ENCODE measurements at places on chromosomes 1 and 21.

DNA sequence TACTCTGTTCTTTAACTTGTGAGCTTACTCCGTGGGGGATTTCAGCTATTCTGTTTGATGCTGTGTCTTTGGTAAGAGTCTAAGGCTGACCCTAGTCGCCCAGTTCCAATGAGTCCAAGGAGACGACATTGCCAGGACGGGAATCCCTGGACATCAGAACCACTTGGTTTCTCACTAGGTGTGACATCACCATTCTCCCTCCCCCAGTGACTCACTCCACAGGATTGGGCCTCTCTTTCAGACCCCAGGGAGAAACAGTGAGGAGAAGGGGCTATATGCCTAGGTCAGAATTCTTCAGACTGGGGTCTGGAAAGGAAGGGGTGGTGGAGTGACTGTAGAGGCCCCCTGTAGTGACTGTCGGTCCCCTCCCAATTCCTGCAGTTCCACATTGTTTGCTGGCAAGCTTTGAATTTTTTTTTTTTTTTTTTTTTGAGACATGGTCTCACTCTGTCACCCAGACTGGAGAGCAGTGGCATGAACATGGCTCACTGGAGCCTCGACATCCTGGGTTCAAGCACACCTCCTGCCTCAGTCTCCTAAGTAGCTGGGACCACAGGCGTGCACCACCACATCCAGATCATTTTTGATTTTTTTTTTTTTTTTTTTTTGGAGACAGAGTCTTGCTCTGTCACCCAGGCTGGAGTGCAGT, 21.3 kb downstream of the ALPL start:
- no peak for DNase-seq

- no peak for DNase-seq
Observed at GRCh38 chr1:100622037-100622436, 84.1 kb downstream of the GPR88 start.

- no peak for DNase-seq
Observed at GRCh38 chr1:33971913-33972312, 108.0 kb downstream of the HMGB4 start.

DNA sequence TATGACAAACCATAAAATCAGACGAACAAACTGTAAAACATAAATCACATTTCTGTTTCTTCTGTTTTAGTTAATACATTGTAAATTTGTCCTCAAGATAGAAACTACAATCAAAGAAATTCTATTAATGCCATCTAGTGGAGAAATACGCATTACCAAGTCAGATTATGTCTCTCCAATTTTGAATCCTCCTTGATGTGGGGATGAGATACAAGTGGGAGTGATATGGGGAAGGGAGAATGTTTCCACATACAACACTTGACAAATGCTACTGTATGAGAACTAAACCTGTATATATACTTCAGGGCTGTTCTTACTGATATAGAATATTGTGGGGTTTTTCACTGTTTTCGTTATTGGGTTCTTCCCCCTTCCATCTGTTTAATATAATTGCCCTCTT, 2.6 kb downstream of the HFM1 start:
- DNase-seq = no peak

DNA sequence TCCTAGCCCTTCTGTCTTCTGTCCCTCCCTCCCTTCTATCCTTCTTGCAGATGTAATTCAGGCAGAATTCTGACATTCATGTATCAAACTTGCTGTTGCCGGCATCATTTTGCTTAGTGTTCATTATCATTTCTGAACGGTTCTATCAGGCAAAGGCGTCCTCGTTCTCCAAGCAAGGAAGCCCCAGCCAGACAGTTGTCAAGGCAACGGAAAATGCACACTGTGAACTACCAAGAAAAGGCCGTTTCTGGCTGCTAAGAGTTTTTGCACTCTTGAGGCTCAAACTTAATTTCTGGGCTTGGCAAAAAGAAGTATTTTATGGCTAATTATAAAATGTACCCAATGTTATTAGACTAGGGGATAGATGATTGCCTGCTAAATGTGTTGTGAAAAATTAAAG, 164.7 kb upstream of the KCNJ15 start:
- no peak for DNase-seq

DNA sequence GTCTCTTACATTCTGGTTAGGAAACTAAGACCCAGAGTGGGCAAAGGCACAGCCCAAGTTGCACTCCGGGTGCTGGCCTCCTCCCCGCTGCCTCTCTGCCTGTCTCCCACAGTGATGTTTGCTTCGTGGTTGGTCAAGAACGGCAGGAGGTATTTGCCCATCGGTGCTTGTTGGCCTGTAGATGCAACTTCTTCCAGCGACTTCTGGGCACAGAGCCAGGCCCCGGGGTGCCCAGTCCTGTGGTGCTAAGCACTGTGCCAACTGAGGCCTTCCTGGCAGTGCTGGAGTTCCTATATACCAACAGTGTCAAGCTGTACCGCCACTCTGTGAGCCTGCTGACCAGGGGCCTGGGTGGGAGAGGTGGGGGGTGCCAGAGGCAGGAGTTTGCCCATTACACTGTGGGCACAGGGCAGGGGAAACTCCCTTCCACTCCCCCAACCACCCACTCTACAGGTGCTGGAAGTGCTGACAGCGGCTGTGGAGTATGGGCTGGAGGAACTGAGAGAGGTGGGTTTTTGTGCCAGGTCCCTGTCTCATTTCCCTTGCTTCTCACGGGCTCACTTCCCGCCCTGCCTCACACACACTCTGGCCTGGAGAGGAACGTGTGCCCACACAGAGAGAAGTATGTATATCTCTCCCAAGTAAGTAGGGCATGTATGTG, 1.9 kb downstream of the BTBD19 start:
- no peak for DNase-seq

DNA sequence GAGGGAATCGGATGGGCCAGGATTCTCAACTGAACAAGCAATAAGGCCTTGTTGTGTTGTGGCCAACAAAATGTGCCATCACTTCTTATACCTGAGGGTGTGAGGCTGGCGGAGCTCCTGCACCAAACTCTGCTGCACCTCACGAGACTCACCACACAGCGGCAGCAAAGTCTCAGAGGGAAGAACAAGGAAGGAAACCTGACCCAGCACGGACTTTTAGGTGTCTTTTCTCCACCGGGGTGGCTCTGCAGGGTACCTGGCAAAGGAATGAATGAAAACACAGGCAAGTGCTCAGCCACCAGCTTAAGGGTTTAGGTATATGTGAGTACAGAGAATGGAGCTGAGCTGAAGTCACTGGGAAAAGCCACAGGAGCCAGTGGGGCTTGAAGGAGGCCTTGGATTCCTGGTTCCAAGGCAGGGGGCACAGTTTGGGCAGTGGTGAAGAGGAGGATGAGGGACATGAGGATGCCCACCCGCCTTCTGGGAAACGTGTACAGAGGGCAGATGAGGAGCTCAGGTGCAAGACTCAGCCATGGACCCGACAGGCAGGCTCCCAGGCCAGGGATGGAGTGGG, 31.1 kb upstream of the HSD3B1 start:
- DNase-seq = peak; percentile 0

DNA sequence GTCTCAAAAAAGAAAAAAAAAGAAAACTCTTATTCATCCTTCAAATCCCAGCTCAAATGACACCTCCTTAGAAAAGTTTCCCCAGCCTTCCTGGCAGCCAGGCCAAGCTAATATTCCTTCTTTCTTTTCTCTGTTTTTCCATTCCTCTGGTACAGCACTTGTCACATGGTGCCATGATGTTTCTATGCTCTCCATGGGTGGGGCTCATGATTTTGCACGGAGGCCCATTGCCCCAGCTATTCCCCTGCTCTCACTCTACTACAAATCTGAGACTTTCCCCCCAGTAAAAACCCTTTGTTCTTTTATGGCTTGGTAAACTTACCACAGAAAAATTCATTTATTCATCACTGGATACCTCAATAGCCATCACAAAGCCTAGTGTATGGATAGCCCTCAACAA, 26.5 kb downstream of the OLFML2B start:
- DNase-seq = no peak

DNA sequence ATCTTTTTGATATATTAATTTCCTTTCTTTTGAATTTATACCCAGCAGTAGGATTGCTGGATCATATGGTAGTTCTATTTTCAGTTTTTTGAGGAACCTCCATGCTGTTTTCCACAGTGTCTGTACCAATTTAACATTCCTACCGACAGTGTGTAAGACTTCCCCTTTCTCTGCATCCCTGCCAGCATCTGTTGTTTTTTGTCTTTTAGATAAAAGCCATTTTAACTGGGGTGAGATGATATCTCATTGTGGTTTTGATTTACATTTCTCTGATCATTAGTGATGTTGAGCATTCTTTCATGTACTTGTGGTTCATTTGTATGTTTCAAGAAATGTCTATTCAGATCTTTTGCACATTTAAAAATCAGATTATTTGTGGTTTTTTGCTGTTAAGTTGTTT, 62.4 kb upstream of the STUM start:
- no peak for DNase-seq

DNA sequence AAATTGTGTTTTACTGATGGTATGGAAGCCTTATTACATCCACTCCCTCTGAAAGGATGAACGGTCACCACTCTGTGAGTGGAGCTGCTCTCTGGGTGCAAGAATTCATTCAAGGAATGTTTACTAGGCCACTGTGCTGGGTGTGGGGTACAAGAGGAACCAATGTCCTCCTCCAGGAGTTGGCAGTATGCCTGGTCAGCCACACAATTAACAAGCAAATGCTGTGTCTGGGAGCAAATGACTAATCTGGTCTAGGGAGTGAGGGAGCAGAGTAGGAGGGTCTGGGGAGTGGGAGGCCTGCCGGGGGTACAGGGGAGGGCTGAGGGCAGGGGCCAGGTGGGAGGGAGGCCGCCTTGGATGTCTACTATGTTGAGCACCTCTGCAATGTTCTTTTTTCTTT, 27.2 kb upstream of the TDRD10 start:
- no peak for DNase-seq

DNA sequence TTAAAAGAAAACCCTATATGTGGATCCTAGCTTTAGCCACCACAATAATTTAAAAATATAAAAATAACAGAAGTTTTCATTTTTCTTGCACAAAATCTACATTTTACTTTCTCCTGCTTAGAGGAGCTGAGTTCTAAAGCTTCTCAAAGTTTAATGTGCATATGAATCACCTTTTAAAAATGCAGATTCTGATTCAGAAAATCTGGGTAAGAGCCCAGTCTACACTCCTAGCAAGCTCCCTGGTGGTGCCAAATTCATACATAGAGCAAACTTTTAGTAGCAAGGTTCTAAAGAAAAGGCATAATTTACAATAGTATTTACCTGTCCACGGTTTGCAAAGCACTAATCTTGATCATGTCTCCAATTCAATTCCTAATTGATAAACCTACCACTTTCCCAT, 19.3 kb downstream of the RSBN1 start:
- DNase-seq = no peak

DNA sequence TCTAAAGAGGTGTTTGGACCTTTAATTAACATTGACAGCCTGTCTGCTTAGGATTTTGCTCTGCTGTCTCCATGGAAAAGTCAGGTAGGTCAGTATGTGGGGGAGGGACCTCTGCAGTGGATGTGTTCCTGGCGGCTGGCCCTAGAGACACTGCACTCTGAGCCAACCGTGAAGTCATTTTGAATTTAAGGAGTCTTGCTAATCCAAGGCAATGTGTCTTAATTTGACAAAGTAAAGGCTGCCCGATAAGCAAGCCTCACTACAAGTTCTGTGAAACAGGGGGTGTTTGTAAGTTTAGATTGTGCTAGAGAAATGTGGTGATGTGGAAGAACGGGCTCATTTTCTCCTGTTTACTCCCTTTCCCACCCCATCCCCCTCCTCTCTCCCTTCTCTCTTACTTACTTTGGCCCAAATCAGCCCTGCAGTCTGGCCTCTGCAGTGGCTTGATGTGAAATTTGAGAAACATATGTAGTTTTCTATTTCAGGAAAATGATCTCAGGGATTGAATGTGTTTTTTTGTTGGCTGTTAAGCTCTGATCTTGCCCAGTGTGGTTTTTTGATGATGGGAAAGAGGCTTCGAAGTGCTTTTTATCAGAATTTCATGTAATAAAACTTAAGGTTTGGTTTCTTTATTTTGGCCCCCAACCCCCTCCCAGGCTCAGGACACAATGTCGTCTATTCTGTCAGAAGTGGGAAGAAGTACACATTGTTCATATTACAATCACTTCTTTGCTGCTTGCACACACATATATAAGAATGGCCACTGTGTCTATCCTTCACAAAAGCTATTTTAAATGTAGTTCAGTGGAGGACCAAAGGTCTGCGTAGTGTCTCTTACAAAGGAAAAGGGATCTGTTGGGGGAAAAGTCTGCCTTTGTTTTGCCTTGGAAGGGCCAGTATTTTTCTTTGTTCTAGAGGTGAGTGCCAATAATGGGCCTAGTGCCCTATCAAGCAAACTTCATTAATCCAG, 96.6 kb downstream of the FGGY start:
- no peak for DNase-seq

DNA sequence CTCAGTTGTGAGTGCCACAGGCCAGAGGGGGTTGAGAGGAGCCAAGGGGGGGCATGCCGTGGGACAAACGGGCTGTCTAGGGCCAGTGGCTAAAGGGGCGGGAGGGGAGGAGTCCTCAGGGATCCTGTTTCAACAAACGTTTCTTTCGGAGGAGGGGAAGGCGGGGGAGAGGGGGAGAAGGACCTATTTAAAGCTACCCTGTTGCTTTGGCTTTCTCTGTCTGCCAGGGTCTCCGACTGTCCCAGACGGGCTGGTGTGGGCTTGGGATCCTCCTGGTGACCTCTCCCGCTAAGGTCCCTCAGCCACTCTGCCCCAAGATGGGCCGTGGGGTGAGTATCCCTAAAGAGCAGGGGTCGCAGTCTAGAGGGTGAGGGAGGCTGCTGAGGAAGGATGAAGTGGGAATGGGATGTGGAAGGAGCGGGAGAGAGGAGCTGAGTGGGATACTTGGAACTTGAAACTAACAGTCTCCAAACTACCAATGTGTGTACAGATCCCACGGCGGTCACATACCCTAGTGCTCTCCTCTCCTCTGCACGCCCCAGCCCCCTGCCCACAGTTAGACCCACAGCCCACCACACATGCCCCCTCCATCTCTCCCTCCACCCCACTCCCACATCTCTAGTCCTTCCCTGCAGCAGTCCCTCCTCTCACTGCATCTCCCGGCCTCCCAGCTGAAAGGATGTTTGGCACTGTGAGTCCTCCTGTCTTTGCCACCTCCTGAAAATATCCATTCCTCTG, at the start of gene ATP1A2:
ATP1A2 (plus strand) TSS at position 215 of the 738 bp plus-strand sequence; CDS start at position 318, 103 bp downstream.
- DNase-seq = no peak

DNA sequence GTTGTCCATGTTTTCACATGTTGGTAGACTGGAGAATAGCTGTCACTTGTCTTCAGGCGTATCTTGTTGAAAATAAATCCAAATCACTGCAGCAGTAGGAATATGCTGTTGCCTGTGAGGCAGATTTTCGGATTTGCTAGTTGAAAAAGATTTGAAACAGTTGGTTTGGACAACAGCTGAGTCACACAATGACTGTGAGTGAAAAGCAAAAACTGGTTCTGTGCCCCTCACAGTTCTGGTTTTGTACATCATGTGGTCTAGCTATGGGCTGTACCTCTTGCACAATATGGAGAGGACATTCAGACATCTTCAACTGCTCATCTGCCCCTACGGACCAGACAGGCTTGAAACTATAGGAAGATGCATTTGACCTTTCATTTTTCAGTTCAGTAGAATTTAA, 1.8 kb downstream of the ARF1 start:
- no peak for DNase-seq

GRCh38 chr1:165703648-165704047, 5.3 kb upstream of the ALDH9A1 start:
- no peak for DNase-seq
